NCI-H82 (cell line): ENCODE measurements at places on chromosomes 7 and 10.

DNA sequence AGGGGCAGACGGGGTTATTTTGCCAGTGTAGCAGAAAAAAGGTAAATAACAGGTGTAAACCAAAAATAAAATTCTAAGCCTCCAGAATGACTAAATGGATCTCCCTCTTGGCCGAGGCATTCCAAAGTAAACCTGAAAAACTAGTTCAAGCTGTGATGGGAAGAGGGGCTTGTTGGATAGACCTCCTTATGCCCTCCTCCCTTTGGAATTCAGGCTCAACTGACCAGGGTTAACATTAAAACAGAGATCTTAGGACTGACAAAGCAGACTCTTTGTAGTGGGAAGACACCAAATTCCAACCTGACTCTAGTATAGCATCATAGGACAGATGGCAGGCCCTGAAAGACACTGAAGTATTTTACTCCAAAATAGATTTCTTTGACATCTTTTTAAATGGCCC lies 113.8 kb upstream of the ITGB1 start:
- no peak for DNase-seq

DNA sequence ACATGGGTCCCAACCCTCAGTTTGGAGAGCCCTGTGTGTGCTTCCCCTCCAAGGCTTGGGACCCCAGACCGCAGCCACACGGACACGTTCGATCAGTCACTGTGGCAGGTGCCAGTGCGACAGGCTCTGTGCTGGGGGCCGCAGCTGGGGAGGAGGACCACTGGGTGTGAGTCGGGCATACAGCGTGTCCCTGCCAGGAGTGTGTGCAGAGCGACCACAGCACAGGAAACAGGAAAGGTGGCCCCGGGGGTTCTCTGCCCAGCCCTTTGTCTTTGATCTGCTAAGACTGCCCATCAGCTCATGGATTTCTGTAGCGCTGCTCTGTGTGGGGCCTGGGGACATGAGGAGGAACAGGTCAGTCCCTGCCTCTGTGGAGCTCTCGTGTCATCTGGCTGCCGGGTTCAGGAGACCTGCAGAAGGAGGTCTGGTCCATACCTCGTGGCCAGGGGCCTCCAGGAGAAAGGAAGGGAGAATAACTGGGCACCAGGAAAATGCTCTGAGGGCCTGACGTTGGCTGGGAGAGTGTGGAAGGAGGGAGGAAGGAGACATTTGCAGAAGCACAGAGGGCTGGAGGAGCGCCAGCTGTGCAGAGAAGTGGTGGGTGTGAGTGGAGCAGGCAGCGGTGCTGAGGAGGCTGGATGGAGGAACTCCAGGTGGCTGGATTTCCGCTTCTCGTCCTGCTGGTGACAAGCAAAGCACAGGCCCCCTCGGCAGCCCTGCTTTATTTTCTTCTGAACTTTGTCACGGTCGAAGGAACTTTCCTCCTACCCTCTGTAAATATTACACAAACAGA lies 4.1 kb downstream of the NUDT1 start:
- no peak for DNase-seq

DNA sequence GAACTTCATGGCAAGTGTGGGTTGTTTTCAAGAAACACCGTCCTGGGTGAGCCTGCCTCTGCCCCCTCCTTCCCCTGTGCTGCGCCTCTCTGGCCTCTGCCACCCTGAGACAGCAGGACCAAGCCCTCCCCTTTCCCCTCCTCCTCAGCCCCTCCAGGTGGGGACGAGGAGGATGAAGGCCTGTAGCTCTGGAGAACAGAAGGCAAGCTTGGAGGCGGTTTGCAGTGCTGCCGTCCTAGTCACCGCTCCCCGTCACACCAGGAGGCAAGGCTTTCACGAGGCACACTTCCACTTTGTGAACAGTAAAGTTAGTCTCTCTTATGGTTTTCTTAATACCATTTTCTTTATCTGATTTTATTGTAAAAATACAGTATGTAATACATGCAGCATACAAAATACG lies 8.8 kb upstream of the VIPR2 start:
- no peak for DNase-seq

DNA sequence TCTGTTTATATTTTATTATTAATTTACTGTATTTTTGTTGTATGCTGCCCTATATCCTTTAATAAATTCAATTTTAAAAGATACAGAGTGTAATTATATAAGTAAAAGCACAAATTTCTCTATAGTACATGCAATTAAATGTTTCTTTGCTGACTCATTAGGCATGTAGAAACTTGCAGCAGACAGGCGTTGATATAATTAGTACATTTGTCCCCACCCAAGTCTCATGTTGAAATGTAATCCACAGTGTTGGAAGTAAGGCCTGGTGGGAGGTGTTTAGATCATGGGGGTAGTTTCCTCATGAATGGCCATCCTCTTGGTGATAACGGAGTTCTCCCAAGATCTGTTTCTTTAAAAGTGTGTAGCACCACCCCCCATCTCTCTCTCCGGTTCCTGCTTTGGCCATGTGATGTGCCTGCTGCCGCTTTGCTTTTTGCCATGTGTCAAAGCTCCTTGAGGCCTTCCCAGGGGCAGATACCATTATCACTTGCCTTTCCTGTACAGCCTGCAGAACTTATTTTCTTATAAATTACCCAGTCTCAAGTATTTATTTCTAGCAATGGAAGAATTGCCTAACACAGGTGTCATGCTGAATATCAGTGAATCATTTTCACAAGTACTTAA lies 63.7 kb downstream of the TSPAN12 start:
- DNase-seq: no peak

DNA sequence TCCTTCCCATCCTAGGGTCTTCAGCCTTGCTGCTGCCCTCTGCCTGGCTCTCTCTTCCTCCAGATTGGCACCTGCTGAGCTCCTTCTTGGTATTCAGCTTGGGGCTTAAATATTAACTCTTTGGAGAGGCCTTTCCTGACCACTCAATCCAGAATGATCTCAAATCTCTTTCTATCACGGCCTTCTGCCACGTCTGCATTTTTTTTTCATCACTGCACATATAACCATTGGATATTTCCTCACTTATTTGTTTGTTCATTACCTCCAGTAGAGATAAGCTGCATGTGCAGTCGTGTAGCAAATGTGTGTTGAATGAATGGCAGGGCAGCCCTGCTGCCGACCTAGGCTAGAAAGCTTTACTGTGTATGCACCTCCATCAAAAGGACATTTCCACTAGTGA lies 51.6 kb upstream of the MPP7 start:
- no peak for DNase-seq

GRCh38 chr7:43758029-43758821 lies at the start of gene BLVRA:
BLVRA (plus strand) TSS chr7:43758680; CDS start chr7:43771159, 12,479 bp downstream.
- peak; percentile 78 for DNase-seq

GRCh38 chr10:30034433-30035137 lies 24.8 kb downstream of the JCAD start:
- DNase-seq: no peak
